NB4 (cell line): ENCODE measurements at places on chromosomes 5 and 9.
A peak's percentile ranks its signal among the peaks of the same experiment; 100 is the strongest.

DNA sequence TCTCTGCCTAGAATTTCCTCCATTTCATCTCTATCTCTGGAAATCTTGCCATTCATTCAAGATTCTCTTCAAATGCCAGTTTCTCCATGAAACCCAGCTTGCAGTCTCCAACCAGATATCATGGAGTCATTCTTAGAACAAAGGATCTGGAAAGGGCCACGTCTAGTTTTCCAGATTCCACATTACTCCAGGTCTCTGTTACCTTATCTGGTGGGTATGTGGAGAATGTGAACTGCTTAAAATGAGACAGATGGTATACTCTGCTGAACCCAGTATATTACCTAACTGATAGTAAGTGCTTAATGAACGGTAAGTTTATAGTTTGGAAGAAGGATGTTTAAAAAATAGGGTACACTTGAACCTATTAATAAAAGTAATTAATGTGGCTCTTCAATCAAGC lies 52.3 kb upstream of the ZSWIM6 start:
- DNase-seq = no peak

DNA sequence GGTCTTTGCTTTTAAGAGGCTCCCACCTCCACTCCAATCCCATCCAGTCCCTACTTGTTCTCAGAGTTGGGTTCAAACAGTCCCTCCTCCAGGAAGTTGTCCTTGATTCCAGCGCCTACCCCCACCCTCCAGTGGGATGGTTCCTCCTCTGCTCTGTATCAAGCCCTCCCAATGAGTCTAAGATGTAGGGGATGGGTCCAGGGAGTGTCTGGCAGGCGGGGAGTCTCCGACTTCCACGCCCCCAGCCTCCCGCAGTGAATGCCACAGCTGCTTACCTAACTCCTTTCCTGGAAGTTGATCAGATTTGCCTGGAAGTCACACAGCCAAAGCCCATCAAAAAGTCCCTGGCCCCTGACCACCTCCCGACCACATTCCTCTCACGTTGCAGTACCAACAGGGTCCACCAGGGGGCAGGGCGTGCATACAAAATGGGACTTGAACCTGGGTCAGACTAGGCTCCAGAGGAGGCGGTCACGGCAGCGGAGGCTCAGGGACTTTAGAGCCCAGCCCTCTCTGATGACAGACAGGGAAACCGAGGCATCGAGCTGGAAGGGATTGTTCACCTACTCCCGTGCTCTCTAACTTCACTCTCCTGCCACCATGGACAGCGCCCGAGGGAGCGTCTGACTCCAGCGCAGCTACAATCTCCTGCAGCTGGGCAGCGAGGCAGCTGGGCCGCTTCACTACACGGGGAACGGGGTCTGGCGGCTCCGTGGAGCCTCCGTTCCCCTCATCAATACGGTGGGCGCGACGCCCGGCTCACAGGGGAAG lies 25.0 kb upstream of the TDRD7 start:
- DNase-seq = peak; percentile 66

DNA sequence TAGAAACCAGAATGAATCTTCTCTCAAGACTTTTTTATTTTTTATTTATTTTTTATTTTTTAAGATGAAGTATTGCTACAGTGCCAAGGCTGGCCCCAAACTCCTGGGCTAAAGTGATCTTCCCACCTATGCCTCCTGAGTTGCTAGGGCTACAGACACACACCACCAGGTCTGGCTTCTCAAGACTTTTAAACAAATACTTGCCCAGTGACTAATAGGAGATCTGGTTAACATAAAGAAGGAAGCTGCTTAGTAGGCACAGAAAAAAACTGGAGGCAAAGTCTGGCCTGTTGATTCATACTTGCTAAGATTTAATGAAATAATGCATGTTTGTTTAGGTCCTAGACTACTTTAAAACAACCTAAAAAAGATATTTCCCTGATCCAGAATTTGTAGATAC lies 43.8 kb downstream of the SLC38A9 start:
- no peak for DNase-seq

- no peak for DNase-seq
These were observed 638.3 kb upstream of the DMAC1 start for GRCh38 chr9:8437876-8438275.

GRCh38 chr5:132425009-132425937 lies 55.8 kb downstream of the SLC22A5 start:
- DNase-seq = peak; percentile 62

GRCh38 chr9:37706290-37706689 lies 47.3 kb upstream of the TRMT10B start:
- no peak for DNase-seq

- no peak for DNase-seq
These were observed 107.8 kb downstream of the PSD2 start for GRCh38 chr5:139903450-139903794.

- DNase-seq = no peak
These were observed 198.9 kb upstream of the CYLC2 start for GRCh38 chr9:102796244-102796643.

DNA sequence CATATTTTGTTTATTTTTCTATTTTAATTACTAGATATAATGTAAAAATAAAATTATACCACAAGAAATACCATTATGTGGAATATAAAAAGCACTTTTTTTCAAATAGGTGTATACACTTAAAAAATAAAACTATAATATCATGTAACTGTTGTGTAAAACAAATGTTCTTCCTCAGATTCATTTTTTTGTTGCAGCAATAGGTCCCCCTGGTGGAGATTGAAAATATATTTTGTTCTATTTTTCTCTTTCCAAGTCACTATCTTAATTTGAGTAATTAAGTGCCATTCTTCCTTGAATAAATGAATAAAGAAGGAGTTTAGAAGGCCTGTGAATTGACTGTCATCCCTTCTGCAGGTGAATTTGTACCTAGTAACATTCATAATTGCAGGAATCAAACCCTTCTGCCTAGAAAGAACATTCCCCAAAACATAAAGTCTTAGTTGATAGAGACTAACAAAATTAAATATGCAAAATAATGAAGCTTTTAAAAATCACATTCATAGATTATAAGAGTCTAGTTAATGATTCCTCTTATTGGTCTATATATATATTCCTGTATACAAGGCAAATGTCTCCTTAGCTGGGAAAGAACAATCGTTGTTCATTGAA lies 23.4 kb downstream of the CETN3 start:
- peak; percentile 32 for DNase-seq

DNA sequence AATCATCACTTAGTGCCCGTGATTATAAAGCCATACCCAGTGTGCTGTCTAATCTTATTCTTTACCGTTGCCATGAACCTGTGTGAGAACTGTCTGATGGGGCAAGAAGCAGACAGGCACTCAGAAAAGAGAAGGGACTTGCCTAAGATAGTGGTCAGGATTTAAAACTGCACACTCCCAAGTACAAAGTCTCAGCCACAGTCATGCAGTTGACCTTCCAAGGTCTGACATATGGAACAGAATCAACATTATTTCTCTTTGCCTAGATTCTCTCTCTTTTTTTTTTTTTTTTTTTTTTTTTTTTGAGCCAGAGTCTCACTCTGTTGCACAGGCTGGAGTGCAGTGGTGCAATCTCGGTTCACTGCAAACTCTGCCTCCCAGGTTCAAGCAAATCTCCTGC lies 1.9 kb upstream of the PPP2CA start:
- peak; percentile 12 for DNase-seq

DNA sequence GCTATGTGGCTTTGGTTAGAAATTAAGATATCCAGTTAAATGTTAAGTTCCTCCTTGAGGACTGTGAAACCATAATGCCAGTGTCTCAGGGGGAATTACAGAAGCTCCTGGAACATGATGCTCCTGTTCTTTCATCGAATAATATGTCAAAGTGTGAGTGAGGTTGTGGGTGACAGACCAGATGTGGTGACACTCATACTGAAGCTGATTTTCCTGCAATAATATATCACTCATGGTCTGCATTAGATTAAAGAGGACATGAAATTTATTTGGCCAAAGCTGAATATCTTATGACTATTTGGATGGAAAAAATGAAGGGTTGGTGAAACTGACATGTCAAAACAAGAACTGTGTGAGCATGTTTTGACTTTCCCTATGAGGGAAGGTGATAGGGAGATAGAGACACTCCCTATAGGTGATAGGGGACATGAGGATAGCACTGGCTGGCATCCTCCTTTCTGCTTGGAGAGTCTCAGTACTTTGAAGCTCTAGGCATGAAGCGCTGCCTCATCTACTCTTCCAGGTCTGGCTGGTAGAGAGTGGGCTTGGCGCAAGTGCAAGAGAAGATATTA lies 173.5 kb downstream of the ARHGEF28 start:
- DNase-seq = no peak

GRCh38 chr5:66909364-66909763 lies 287.2 kb downstream of the CD180 start:
- no peak for DNase-seq

DNA sequence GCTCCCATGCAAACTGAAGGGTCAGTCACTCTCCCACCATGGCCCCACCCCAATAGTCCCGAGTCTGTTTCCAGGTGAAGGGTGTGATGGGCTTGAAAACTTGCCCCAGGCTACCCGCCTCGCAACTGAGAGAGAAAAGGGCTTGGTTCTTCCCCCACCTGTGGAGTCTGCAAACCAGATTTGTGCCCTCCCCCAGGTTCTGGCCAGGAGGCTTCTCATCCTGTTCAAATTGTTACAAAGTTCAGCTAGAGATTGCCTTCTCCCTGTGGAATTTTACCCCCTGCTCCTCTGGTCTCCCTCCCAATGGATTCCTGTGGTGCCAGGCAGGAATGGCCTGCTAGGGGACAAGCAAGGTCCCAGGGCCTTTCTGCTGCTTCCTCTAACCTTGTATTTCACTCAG lies 93.1 kb upstream of the ACO1 start:
- DNase-seq = no peak
